AG08395 (cell line): ENCODE measurements at places on chromosomes 6 and 20.

DNA sequence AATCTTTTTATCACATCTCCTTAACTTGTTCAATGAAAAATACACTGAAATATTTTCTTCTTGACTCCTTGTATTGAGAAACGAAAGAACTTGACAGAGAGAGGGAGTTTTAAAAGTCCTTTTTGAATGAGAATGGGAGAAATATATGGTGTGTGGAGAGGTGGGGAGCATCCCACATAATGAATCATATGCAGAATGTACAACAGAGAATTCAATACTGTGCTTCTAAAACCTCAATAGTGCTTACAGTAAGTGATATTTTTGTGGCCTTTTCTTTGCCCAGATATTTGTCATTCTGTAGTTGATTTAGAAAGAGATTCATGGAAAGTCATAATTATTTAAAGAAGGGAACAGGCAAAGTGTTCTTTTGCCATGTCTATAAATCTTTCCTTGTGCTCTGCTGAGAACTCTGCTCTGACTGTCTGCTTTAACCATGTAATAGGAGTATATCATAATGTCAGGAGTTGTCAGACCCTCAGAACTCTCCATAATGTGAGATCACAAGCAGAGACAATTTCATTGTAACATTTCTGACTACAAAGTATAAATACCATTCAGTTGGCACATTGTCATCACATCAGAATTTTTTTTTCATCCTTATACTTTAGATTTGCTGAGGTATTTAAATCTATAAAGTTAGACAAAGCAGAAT, 32.8 kb upstream of the HS3ST5 start:
- no peak for DNase-seq

GRCh38 chr6:37696841-37697662, 631 bp downstream of the MDGA1 start:
- peak; percentile 20 for DNase-seq

- DNase-seq = no peak
These were observed 2.1 kb downstream of the EPM2A start for GRCh38 chr6:145733207-145733606.

GRCh38 chr20:38726804-38727606, 2.7 kb downstream of the SLC32A1 start:
- DNase-seq = no peak

DNA sequence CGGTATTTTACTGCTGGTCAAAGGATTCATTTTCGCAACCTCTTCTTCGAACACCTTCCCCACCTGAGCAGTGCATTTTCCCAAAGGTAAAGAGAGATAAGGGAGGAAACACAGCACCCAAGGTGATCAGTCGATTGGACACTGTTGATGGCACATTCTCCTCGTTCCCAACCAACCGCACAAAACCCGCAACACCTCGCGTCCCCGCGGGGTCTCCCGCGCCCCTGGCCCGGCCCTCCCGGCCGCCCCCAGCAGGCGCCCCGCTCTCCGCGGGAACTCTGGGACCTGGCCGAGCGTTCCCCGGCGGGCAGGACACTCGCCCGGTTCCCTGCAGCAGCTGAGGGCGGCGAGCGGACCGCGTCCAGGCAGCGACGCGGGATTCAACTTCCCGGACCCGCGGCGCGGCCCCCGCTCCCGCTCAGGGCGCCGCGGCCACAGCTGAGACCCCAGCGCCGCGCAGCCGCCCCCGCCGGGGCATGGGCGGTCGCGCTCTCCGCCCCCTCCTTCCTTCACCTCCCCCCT, 506 bp downstream of the RGS17 start:
- peak; percentile 14 for DNase-seq
